Stomach (tissue), 19 donors: ENCODE measurements at places on chromosomes 3 and 15.
A peak's percentile ranks its signal among the peaks of the same experiment; 100 is the strongest.

- no peak for DNase-seq
These were observed 30.4 kb upstream of the KLF13 start for GRCh38 chr15:31296219-31296645.

DNA sequence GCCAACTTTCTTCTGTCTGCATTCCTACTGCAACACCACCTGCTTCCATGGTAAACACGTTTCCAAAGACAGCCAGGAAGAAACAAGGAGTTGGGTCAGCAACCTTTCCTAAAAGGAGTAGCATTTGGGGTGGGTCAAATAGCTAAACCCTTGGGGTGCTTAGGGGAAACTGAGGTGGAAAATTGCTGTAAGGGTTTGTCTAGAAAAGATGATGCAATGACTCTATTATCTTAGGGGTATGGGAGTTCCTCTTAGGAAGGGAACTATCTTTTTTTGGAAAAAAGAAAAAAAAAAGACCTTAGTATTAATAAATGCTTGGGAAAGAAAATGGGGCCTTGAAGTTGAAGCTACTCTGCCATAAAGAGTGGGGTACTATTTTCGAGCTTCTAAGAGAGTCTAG, 86.1 kb upstream of the POMGNT2 start:
- no peak for DNase-seq

DNA sequence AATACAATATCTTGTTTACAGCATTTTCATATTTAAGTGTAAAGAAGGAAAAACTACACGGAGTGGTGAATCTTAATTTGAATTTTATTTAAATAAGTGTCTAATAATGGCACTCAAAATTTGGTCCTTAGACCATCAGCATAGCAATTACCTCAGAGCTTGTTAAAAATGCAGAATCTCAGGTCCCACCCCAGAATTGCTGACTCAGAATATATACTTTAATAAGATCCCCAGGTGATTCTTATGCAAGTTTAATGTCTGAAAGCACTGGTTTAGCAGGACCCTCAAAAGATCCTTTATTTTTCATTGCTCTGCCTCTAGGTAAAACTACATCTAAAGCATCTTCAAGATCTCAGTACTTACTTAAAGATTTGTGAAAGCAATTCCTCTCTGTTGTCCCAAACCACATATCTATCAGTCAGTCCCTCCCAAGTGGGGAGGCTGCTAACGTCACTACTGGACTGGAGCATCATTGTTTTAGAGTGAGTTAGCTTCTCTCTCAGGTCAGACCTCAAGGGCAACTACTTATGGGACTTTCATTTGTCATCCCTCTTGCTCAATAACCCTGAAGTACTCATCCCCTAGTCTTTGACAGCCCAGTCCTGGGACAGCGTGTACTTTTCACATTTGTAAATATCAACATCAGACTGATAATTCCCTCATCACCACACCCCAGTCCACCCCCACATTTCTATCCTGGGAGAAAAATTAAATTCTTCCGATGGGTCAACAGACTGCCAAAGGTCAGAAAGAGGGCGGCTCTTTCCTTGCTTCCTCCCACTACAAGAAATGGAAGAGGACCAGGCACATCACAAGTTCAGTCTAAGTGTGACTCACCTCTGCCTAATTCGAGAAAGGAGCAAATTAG, 76.7 kb downstream of the CBLB start:
- DNase-seq, result peak; percentile 37

GRCh38 chr3:82939491-82940097, 1178.1 kb upstream of the GBE1 start:
- DNase-seq, result no peak

DNA sequence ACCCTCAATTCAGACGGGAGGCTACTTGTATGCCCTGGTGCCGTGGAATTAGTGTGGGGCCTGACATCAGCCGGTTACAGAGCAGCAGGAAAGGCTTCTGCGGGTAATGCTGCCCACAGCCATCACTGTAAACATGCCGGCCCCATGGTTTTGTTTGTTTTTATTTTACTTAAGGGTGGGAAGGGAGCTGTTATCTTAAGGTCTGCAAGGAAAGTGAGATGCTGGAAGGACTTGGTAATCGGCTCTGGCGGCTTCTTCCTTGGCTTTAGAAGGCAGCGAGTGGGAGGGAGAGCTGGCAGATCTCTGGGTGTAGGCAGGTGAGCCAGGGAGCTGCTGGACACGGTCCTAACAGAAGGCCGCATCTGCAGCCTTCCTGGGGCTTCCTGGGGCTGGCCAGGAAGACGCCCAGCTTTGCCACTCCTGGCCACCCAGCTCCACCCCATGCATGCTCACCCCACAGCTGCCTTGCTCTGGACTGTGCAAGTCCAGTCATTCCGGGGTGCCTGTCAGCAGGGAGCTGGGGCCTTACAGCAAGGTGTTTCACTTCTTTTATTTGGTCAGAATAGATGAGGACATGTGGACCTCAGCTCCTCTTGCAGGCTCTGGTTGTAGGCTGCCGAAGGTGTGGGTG, 54.1 kb upstream of the FURIN start:
- DNase-seq, result peak; percentile 35

- no peak for DNase-seq
These were observed 136.9 kb downstream of the NUP210 start for GRCh38 chr3:13282986-13283876.

DNA sequence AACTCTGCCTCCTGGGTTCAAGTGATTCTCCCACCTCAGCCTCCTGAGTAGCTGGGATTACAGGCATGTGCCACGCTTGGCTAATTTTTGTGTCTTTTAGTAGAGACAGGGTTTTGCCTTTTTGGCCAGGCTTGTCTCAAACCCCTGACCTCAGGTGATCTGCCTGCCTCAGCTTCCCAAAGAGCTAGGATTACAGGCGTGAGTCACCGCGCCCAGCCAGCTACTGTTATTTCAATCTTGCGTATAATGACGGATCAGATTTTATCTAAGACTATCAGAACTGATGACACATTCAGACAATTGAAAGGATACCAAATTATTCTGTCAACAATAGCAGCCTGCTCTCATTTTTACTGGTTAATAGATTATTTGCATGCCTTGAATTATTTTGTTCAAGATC, 612.2 kb downstream of the ZIC1 start:
- DNase-seq, result no peak

DNA sequence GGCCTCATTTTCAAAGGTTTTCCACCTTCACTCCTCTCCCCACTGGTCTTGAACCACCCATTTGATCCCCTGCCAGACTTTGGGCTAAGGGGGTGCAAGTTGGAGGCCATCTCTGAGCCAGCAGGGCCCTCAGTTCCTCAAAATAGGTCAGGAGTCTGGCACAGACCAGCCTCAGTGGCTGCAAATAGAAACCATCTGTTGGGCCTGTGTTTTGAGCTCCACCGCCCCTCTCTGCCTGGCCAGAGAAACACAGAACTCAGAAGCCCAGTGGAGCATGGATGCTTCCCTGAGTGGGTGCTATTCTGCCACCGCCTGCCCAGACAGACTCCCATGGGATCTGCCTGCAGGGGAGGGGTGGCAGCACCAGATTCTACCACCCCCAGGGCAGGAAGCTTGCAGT, 56.3 kb downstream of the CORO2B start:
- DNase-seq, result peak; percentile 50
